ENCODE measurements at places on chromosomes 5 and 9.

- DNase-seq = no peak
Measured at GRCh38 chr5:175873088-175873454, 1.7 kb downstream of the CPLX2 start.

DNA sequence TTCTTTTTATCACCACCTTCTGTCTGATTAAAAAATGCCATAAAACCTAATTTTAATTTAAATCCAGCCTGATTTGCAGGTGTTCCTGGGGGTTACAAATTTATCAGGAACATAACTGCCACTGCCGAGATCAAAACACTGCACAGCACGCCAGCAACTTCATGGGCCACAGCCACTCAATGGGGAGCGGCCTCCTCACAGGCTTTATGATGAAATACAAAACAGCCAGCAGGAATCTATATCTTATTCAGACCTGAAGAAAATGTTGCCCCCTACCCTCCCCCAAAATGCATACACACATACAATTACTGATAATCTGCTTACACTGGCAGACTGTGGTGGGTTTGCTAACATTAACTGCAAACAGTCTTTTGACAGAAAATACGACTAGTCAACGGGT, 151.7 kb upstream of the POU5F2 start:
- no peak for DNase-seq

DNA sequence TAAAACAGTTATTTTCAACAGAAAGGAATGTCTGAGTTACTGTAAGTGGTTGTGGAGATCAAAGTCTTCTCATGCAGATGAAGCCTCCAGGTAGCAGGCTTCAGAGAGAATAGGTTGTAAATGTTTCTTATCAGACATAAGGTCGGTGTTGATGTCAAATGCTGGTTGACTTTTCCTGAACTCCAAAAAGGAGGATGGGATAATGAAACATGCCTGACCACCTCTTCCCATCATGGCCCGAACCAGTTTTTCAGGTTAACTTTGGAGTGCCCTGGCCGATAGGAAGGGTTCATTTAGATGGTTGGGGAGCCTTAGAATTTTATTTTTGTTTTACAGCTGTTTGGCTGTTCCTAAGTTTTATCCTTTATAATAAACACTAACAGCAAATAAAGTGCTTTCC, 478.4 kb downstream of the ACTL7B start:
- DNase-seq = no peak

DNA sequence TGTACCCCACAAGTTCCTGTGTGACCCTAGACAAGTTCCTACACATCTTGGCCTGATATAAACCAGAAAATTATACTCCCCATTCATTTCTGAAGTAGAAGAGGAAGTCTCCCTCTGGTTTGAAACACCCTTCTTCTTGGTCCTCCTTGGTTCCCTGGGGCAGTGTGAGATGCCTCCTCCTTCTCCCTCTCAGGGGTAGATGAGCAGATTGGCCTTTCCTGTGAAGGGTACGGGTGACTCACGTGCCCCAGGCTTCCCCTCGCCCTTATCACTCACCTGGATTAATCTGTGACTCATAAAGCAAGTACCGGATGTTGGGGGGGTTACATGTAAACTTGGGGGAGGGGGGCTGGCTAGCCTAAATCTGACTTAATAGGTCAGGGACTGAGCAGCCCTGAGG, 11.1 kb upstream of the AQP3 start:
- peak; percentile 48 for DNase-seq

DNA sequence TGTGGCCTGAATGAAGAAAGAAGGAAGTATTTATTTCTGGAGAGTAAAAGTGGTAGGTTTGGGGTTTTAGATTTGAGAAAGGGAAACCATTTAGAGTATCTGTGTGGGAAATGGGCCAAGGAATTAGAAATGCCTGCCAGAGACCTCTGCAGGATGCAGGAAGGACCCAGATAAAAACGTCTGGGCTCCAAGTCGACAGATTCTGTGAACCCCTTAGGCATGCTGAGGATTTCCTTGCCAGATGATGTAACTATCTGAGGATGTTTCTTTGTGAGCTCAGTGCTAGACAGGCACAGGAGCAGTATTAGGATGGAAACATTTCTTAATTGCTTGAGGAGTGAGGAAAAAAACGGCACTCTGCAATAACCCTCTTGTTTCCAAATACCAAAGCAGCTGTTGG, 251.8 kb upstream of the DMRT1 start:
- no peak for DNase-seq

Measured in activated T-helper 1 cell treated with anti-CD3 and anti-CD28 coated beads, Interleukin-2, amount 50 U/mL, for 16 hours (primary cell).